ENCODE measurements at places on chromosomes 4 and X.

GRCh38 chrX:69152417-69152841 lies 12.8 kb downstream of the PJA1 start:
- no peak for DNase-seq

DNA sequence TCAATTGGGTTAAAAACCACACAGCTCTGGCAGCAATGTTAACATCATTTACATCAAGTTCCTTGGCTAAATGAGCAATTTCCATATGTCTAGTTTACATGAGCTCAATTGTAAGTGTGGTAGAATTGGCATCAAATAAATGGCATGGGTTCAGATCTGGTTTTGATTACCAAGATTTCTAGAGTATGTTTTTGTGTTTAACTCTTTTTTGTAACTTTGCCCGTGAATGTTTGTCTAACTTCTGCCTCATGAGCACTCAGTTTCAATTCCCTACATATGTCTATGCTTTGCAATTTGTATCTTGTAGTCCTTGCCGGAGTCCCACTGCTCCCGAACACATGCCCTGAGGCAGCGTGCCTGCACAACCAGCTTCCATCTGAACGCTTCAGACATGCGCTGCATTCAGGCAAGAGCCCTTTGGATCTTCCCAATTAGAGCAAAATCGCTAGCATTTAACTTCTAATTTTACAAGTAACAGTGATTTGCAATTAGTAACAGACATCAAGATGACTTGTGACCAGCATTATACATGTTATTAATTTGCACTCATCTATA lies 644.4 kb downstream of the TRIML1 start:
- DNase-seq = no peak

GRCh38 chrX:132016628-132017430 lies 6.3 kb upstream of the STK26 start:
- no peak for DNase-seq

GRCh38 chr4:31390849-31391248 lies 670.7 kb downstream of the PCDH7 start:
- no peak for DNase-seq

- no peak for DNase-seq
These were observed at the start of gene KLF8 for GRCh38 chrX:56232221-56233082. KLF8 (plus strand) TSS chrX:56232356; CDS start chrX:56233335, 979 bp downstream.

- DNase-seq = no peak
These were observed 5.7 kb upstream of the TADA2B start for GRCh38 chr4:7037425-7037824.

DNA sequence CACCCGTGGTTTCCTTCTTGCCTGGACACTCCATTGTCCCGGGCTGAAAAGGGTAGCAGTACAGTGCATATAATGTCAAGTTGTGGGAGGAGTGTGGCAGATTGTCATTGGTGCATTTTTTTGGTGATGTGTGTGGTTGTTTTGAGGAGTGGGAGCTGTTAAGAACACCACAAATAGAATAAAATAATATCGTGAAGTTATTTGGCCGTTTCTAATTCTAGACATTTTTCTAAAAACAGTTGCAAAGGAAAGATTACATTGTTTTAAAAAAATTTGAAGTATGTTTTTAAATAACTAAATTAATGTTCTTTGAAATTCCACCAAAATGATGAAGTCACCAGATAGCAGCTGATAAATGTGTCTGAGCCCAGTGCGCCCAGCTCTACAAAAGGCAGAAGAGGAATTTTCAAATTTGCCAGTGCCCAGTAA lies 1.3 kb downstream of the PKD2 start:
- DNase-seq = no peak

GRCh38 chr4:94882756-94883155 lies 125.0 kb downstream of the BMPR1B start:
- DNase-seq = no peak

GRCh38 chr4:152936446-152937335 lies 568 bp downstream of the FHDC1 start:
- no peak for DNase-seq

GRCh38 chr4:56444719-56445118 lies 8.7 kb downstream of the PAICS start:
- DNase-seq = no peak

DNA sequence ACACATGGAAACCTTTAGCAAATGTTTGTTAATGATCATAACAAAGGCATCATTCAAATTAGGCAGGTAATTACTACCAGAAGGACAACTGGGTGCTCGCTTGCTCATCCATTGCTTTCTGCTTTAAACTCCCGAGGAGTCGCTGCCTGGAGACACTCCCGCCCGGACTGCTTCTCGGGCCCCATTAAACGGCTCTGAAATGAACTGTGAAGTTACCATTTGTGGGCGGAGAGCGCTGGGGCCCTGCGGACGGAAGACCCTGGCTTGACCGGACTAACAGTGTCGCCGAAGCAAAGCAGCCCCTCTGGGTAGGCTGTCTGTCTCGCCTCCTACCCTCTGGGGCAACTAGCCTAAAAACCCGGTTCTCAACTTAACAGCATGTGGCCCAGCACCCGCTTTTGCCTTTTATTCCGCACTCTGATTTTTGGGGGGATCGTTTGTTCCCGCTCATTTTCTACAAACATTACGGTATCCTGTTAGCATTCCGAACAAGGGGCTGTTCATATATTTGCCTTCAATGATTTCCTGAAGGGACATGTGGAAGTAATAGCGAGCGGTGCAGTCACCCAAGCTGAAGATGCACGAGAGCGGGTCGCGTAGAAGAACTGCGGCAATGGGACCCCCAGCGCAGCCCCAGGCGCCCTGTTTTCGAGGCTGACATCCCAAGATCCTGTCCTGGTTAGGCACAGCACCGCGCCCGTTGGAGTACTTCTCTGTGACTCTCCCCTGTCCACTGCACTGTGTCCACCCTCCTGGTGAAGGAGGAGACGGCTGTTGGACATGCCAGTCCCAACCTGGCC lies 1.6 kb upstream of the PDGFRA start:
- no peak for DNase-seq

Measured in stimulated activated CD8-positive, alpha-beta memory T cell treated with anti-CD3 and anti-CD28 coated beads, Interleukin-12 subunit alpha, Interleukin-12 subunit beta, amount 100 ng/mL, for 4 hours (primary cell).